ENCODE measurements at places on chromosomes 13 and 19. TPM values are rescaled to one million over a fixed set of nuclear protein-coding genes. Genes with fewer than 3 reads are reported as not detected.

- no peak for DNase-seq
These were observed 5.8 kb downstream of the MISP3 start for GRCh38 chr19:14078411-14078810.

GRCh38 chr13:44230736-44231135 lies 142.9 kb upstream of the SERP2 start:
- DNase-seq: no peak

- DNase-seq: no peak
These were observed 88.6 kb upstream of the MYCBP2 start for GRCh38 chr13:77415253-77416071.

NLRP7 gene
- 0.14 TPM for total RNA-seq

NPAS1 gene
- total RNA-seq: 1.4 TPM

NLRP4 gene
- total RNA-seq: not detected
